ENCODE measurements at places on chromosomes 12 and 14. TPM values are rescaled to one million over a fixed set of nuclear protein-coding genes. Genes with fewer than 3 reads are reported as not detected.
A peak's percentile ranks its signal among the peaks of the same experiment; 100 is the strongest.

ACSM4 gene
- total RNA-seq, result not detected

GUCY2C gene
- total RNA-seq, result 3.1 TPM

NEUROD4 gene
- total RNA-seq, result not detected

DNA sequence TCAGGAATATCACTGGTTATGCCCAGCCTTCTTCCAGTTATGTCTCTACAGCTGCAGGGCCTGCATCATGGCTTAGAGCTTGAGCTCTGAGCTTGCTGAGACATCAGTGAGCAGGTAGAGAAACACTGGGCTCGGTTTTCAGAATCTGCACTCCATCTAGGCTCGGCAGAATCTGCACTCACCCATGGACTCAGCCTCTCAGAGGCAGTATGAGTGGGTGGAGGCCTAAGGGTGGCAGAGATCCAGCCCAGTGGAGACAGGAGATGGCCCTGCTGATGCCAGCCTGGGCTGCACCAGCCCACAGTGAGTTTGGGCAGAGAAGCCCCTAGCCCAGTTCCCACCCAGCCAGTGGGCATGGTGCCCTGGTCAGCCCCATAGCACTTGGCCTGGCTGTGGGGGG lies 12.8 kb downstream of the KRT80 start:
- H3K36me3 ChIP-seq, result no peaks in the 10 kb centered on the region
- no peaks in the 10 kb centered on the region for H3K27me3 ChIP-seq
- peaks cover 14% of the 10 kb centered on the region for H3K4me1 ChIP-seq
- H3K4me3 ChIP-seq, result no peak overlapping the region
- no peak for DNase-seq

GRCh38 chr12:46209914-46210872 lies 58.6 kb downstream of the SLC38A1 start:
- H3K4me1 ChIP-seq, result peaks cover 15% of the 10 kb centered on the region
- no peak overlapping the region for H3K4me3 ChIP-seq
- DNase-seq, result peak; percentile 45

Measured in GM23338 (cell line).